Hindlimb muscle (tissue), 1 donor: ENCODE measurements at places on chromosomes 1 and 21. TPM values are rescaled to one million over a fixed set of nuclear protein-coding genes. Genes with fewer than 3 reads are reported as not detected.

The CD5L gene
- polyA plus RNA-seq, result not detected

The OR2L8 gene
- polyA plus RNA-seq, result not detected

The EPHB2 gene
- 15.2 TPM for polyA plus RNA-seq

- no peak for DNase-seq
Observed at GRCh38 chr1:89203166-89203565, 4.4 kb upstream of the GBP4 start.

The EFNA3 gene
- 2.5 TPM for polyA plus RNA-seq

The CELA3B gene
- polyA plus RNA-seq, result not detected

DNA sequence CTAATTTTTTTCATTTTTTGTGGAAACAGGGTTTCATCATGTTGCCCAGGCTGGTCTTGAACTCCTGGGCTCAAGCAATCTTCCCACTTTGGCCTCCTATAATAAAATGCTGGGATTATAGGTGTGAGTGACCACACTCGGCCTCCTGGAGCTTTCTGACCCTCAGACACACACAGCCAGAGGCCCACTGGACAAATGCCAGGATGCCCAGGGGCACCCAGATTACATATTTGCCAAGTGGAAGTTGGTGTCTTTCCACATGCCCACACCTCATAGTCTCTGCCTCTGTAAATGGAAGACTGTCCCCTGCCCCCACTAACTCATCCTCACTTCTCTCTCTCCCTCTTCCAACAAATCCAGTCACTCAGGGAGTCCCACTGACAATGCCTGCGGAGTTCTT lies 63.4 kb upstream of the LRP8 start:
- DNase-seq, result no peak

The C8B gene
- polyA plus RNA-seq, result not detected

The UQCRHL gene
- 1.6 TPM for polyA plus RNA-seq

DNA sequence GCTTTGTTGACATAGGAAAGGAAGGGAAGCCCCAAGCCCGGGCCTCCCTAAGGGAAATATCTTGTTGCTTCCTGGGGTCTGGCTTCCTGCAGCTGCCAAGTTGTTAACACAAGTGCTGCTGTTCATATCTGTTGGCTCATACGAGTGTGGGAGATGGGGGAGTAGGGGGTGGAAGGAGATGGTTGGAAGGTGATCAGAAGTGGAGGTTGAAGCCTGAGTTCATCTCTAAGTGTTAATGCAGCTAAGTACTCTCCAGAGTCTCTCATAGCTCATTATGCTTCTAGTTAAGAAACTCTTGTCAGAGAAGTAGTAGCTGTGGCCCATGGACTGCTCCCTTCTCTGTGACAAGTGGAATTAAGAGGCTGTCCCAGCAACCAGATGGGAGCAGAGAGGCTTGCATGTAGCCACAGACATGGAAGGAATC lies 319.2 kb upstream of the SPAG17 start:
- DNase-seq, result no peak

DNA sequence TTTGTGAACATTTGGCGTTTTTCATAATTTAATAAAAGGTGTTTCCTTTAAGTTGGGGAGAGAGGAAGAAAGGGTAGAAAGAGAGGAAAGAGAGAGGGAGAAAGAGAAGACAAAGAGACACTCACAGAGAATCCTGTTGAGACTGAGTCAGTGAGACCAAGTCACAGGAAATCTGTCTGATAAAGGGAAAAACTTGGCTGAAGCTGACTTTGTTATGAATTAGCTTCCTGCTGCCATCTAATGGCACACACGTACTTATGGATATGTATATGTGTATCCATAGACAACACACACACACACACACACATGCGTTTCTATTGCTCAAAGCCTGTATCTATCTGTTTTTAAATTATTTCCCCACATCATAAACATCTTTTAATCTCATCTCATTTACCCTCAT lies 42.5 kb upstream of the DISC1 start:
- DNase-seq, result no peak
